ENCODE measurements at places on chromosomes 11 and 22. TPM values are rescaled to one million over a fixed set of nuclear protein-coding genes. Genes with fewer than 3 reads are reported as not detected.
A peak's percentile ranks its signal among the peaks of the same experiment; 100 is the strongest.

CCDC15 gene
- 2.1 TPM for total RNA-seq

PLEKHA7 gene
- 51.3 TPM for total RNA-seq

LGALS12 gene
- total RNA-seq, result 20.8 TPM

OR8G1 gene
- total RNA-seq, result not detected

IPO7 gene
- 65.9 TPM for total RNA-seq

SEC14L6 gene
- 0.90 TPM for total RNA-seq

DNA sequence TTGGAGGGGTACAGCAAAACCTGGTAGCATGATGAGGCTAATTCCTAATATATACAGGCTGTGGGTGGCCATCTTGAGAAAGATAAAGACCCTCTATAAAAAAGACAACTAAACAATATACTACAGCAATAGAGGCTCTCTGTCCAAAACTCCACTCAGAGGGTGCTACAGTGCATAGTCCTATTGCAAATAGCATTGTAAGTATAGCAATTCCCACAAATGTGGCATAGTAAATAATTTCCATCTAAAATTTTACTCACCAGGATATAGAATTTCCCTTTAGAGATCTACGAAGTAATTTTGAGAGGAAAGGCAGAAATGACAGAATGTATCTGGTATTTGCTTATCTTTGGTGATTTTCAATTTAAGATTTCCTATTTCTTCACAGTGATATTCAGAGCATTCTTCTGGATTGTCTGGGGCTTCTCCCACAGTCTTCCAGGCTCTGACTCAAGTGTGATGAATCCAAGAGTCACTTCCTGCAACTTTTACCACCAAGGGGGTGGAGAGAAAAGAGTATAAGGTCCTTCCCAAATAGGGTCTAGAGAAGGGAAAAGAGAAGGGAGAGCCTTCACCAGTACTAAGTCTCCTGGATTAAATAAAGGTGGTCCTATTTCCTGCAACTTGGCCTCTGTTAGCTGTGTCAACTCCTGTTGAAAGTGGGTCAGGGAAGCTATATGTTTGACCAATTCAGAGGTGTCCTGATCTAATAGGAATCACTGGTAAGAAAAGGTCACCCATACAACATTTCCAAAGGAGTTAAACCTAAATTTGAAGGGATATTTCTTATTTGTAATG lies 1054.7 kb upstream of the CNTN5 start:
- H3K36me3 ChIP-seq, result no peaks in the 10 kb centered on the region
- H3K27ac ChIP-seq, result no peak overlapping the region
- H3K27me3 ChIP-seq, result no peaks in the 10 kb centered on the region
- H3K4me3 ChIP-seq, result no peak overlapping the region

- no peaks in the 10 kb centered on the region for H3K36me3 ChIP-seq
- no peaks in the 10 kb centered on the region for H3K27me3 ChIP-seq
- H3K4me3 ChIP-seq, result no peak overlapping the region
These were observed 50.7 kb upstream of the SPATA19 start for GRCh38 chr11:133896028-133896427.

- H3K4me3 ChIP-seq, result no peak overlapping the region
- H3K27me3 ChIP-seq, result no peaks in the 10 kb centered on the region
- no peaks in the 10 kb centered on the region for H3K4me1 ChIP-seq
- no peaks in the 10 kb centered on the region for H3K36me3 ChIP-seq
- no peak overlapping the region for H3K27ac ChIP-seq
- no peak for DNase-seq
These were observed 857.2 kb upstream of the TENM4 start for GRCh38 chr11:80297858-80298632.

- no peak for DNase-seq
- no peaks in the 10 kb centered on the region for H3K36me3 ChIP-seq
- H3K4me1 ChIP-seq, result no peaks in the 10 kb centered on the region
- no peaks in the 10 kb centered on the region for H3K27me3 ChIP-seq
- no peak overlapping the region for H3K4me3 ChIP-seq
These were observed 26.9 kb upstream of the OR56A1 start for GRCh38 chr11:6057452-6057851.

GRCh38 chr11:113112307-113112706 lies 151.1 kb downstream of the NCAM1 start:
- H3K27me3 ChIP-seq, result no peaks in the 10 kb centered on the region
- H3K4me3 ChIP-seq, result no peak overlapping the region
- no peak for DNase-seq
- no peak overlapping the region for H3K27ac ChIP-seq
- H3K4me1 ChIP-seq, result no peaks in the 10 kb centered on the region
- H3K36me3 ChIP-seq, result no peaks in the 10 kb centered on the region

- H3K4me3 ChIP-seq, result no peak overlapping the region
- no peaks in the 10 kb centered on the region for H3K4me1 ChIP-seq
- DNase-seq, result no peak
- no peaks in the 10 kb centered on the region for H3K36me3 ChIP-seq
- no peaks in the 10 kb centered on the region for H3K27me3 ChIP-seq
- H3K27ac ChIP-seq, result no peak overlapping the region
These were observed 42.4 kb upstream of the API5 start for GRCh38 chr11:43269254-43269918.

GRCh38 chr11:69442807-69443137 lies 38.7 kb upstream of the LINC01488 start:
- no peaks in the 10 kb centered on the region for H3K27me3 ChIP-seq
- H3K36me3 ChIP-seq, result no peaks in the 10 kb centered on the region
- peak overlapping the region; percentile 74 for H3K27ac ChIP-seq
- H3K4me1 ChIP-seq, result peaks cover 38% of the 10 kb centered on the region
- H3K4me3 ChIP-seq, result no peak overlapping the region

DNA sequence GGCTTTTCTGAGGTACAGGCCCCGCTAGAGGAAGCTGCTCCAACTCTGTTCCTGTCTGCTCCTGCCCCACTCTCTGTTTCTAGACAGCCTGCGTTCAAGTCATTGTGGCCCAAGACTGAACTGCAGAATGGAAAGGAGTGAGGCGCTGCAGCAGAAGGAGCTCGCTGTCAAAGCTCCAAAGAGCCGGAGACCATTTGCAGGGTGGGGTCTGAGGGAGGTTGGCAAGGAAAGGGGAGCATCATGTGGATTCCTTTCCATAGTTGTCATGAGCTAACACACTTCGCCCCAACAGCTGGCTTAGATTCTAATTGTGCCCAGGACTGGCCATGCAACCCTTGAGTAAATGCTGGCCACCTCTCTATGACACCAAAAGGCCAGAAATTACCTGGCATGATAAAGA lies 18.8 kb downstream of the APOL4 start:
- H3K27me3 ChIP-seq, result no peaks in the 10 kb centered on the region
- no peak overlapping the region for H3K27ac ChIP-seq
- H3K36me3 ChIP-seq, result no peaks in the 10 kb centered on the region
- no peak overlapping the region for H3K4me3 ChIP-seq
- DNase-seq, result no peak

DNA sequence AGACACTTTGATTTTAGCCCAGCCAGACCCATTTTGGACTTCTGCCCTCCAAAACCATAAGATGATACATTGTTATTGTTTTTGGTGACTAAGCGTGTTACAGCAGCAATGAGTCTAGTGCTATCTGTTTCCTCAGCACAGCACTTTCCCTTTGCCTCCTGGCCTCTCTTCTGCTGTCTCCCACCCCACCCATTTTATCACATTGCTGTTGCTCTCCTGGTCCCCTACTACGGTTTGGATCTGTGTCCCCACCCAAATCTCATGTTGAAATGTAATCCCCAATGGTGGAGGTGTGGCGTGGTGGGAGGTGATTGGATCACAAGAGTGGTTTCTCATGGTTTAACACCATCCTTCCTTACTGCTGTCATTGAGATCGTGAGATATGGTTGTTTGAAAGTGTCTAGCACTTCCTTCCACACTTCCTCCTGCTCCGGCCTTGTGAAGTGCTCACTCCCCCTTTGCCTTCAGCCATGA lies 59.8 kb upstream of the CD82 start:
- no peaks in the 10 kb centered on the region for H3K36me3 ChIP-seq
- no peak overlapping the region for H3K27ac ChIP-seq
- DNase-seq, result no peak
- no peaks in the 10 kb centered on the region for H3K27me3 ChIP-seq

- no peak overlapping the region for H3K4me3 ChIP-seq
- H3K27me3 ChIP-seq, result no peaks in the 10 kb centered on the region
- H3K36me3 ChIP-seq, result no peaks in the 10 kb centered on the region
- H3K4me1 ChIP-seq, result no peaks in the 10 kb centered on the region
These were observed 132.4 kb upstream of the ANO3 start for GRCh38 chr11:26199331-26200095.

- H3K4me3 ChIP-seq, result peak overlapping the region; percentile 28
- no peaks in the 10 kb centered on the region for H3K36me3 ChIP-seq
- no peaks in the 10 kb centered on the region for H3K27me3 ChIP-seq
- DNase-seq, result no peak
These were observed 757 bp downstream of the SPI1 start for GRCh38 chr11:47377571-47378009.

- no peak overlapping the region for H3K27ac ChIP-seq
- no peaks in the 10 kb centered on the region for H3K36me3 ChIP-seq
- no peak for DNase-seq
- H3K4me3 ChIP-seq, result no peak overlapping the region
These were observed 575.6 kb downstream of the INSC start for GRCh38 chr11:15690320-15690719.

DNA sequence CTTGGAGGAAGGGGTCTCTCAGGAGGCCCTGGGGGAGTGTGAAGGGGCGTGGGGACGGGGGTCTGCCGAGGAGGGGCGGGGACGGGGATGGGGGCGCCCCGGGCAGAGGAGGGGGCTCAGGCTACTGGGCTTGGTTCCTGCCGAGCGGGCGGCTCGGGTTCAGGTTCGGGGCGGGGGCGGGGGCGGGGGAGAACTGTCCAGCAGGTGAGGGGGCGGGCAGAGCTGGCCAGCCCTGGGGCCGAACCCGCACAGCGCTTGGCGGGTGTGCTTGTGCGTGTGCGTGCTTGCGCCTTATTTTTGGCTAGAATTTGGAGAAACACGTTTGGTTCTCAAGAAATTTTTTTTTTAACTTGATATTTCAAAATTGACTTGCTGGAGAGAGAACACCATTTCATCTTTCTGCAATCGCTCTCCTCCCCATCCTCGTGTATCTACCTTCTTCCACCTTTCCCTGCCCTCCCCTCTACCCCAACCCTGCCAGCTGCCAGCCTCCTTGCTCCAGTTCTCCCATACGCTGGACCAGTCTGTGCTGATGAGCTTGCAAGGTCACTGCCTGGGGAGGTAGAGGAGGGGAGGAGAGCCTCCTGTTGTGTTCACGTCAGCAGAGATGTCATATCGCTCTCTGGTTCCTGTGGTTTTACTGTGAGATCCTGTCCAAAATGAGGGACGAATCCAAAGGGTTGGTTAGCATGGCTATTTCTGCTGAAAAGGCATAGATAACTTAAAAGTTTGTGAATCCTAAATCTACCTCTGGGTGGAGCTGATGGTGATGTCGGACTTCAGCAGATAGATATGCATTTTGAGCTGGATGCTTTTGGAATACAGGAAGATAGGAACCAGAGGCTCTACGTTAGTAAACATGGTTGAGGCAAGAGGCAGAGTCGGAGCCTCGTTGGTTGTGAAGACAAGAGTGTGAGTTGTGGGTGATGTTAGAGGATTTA lies 668 bp downstream of the MADD start:
- DNase-seq, result no peak
- no peaks in the 10 kb centered on the region for H3K27me3 ChIP-seq
- peak overlapping the region; percentile 50 for H3K4me3 ChIP-seq
- H3K27ac ChIP-seq, result peak overlapping the region; percentile 88
- H3K36me3 ChIP-seq, result peaks cover 11% of the 10 kb centered on the region

DNA sequence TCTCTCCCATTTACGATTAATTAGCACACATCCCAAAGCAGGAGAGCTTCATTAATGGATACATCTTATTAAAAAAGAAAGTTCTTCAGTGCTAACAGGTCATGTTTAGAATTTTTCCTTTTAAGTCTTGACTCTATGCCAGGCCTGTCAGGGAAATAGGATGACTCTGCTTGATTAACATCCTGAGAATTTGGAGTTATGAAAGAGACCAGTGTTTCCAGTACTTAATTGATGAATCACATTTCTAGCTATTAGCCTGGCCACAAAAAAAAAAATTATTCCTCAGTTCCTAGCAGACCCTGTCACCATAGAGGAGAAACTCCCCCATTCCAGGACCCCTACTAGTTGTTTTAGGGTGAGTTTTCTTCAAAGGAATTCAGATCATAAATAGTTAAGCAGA lies 23.6 kb upstream of the ME3 start:
- H3K4me1 ChIP-seq, result no peaks in the 10 kb centered on the region
- H3K27ac ChIP-seq, result peak overlapping the region; percentile 15
- H3K36me3 ChIP-seq, result no peaks in the 10 kb centered on the region
- no peaks in the 10 kb centered on the region for H3K27me3 ChIP-seq
- H3K4me3 ChIP-seq, result no peak overlapping the region
- no peak for DNase-seq

- H3K27me3 ChIP-seq, result no peaks in the 10 kb centered on the region
- DNase-seq, result no peak
- no peak overlapping the region for H3K4me3 ChIP-seq
These were observed 73.7 kb upstream of the KIRREL3 start for GRCh38 chr11:127074151-127074761.

GRCh38 chr11:118168751-118169150 lies 7.7 kb downstream of the SCN2B start:
- H3K36me3 ChIP-seq, result no peaks in the 10 kb centered on the region
- H3K4me3 ChIP-seq, result no peak overlapping the region
- H3K4me1 ChIP-seq, result no peaks in the 10 kb centered on the region
- no peak for DNase-seq
- H3K27me3 ChIP-seq, result peaks cover 16% of the 10 kb centered on the region

DNA sequence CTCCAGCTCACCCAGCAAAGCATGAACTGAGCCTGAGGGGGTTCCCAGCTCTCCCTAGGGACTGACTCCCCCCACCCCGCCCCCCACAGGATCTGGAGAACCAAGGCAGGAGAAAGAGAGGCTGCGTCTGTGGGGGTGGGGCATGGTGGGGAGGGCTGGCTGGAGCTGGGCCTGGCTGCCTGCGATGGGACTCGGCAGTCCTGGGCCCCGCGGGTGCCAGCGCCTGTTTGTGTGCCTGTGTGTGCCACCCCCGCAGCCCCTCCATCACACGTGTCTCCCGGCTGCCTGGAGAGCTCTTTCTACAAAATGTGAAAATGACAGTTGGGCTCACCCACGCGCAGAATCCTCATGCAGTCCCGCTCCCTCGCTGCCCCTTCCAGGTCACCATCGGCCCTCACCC lies 46.8 kb downstream of the CACNA1I start:
- H3K36me3 ChIP-seq, result no peaks in the 10 kb centered on the region
- H3K4me1 ChIP-seq, result no peaks in the 10 kb centered on the region
- H3K27ac ChIP-seq, result no peak overlapping the region
- no peak for DNase-seq
- H3K27me3 ChIP-seq, result peaks cover 42% of the 10 kb centered on the region

DNA sequence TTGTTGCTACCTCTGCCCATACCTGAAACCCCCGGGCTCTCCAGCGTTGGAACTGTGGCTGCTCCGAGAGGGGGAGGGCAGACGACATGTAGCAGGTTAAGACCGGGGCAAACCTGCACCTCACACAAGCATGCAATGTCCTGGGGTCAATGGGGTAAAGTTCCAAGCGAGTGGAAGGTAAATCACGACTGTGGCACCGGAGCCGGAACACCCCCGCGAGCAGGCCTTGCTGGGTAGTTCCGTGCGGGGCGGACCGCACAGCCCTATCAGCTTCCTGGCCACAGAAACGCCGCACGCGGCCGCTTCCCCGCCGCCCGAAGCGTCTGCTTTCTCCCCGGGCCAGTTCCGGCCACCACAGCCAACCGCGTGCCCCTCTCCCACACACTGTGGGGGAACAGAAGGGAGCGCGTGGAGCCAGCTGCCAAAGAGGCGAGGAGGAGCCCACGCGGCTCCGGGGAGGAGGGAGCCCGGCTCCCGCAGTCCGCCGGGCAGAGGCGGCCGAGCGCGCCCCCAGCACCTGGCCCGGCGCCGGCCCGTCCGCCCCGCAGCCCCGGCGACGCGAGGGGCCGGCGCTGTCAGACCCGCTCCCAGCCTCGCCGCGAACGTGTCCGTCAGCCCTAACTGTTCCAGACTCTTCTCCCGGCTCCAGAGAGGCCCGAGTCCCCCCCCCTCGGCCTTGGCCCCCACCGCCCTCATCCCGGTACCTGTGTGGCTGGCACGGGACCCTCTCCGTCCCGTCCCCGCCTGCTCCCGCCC lies 1.6 kb downstream of the SPTBN2 start:
- H3K4me1 ChIP-seq, result peaks cover 8% of the 10 kb centered on the region
- no peak overlapping the region for H3K27ac ChIP-seq
- H3K27me3 ChIP-seq, result peaks cover 24% of the 10 kb centered on the region
- H3K36me3 ChIP-seq, result no peaks in the 10 kb centered on the region
